Activated T-helper 2 cell treated with anti-CD3 and anti-CD28 coated beads, Interferon-gamma antibody, Interleukin-2, Interleukin-4, amounts not matched to agents 10 μg/mL and 5 μg/mL and 100 μg/mL, durations not matched to agents 14 hours and 24 hours and 36 hours (primary cell): ENCODE measurements at places on chromosomes 16 and 17.
A peak's percentile ranks its signal among the peaks of the same experiment; 100 is the strongest.

GRCh38 chr16:27902551-27902950 is 161.0 kb downstream of the GSG1L start:
- H3K36me3 ChIP-seq: no peaks in the 10 kb centered on the region
- H3K4me1 ChIP-seq: no peaks in the 10 kb centered on the region
- no peaks in the 10 kb centered on the region for H3K27me3 ChIP-seq
- no peak overlapping the region for H3K27ac ChIP-seq
- DNase-seq: no peak

DNA sequence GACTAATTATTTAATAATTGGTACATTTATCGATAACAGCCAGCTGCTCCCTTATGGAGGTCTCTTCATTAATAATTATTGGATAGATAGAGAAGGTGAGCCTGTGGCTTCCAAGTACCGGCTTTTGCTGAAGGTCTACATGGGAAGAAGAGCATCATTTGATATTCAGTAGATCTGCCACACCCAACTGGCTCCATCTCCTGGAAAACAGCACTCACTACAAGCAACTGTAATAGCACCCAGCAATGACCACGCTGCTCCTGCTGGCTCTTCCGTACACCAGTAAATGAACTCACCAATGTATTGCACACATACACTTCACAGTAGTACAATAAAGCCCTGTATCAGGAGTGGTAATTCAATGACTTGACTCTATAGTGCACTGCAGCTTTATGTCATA is 19.5 kb downstream of the MARVELD3 start:
- H3K4me3 ChIP-seq: no peak overlapping the region
- no peaks in the 10 kb centered on the region for H3K4me1 ChIP-seq
- H3K27me3 ChIP-seq: no peaks in the 10 kb centered on the region
- no peak overlapping the region for H3K27ac ChIP-seq
- no peak for DNase-seq

GRCh38 chr17:2924211-2924610 is 128.0 kb downstream of the RAP1GAP2 start:
- no peak for DNase-seq
- no peak overlapping the region for H3K4me3 ChIP-seq
- H3K4me1 ChIP-seq: no peaks in the 10 kb centered on the region
- H3K27ac ChIP-seq: no peak overlapping the region
- H3K27me3 ChIP-seq: no peaks in the 10 kb centered on the region

DNA sequence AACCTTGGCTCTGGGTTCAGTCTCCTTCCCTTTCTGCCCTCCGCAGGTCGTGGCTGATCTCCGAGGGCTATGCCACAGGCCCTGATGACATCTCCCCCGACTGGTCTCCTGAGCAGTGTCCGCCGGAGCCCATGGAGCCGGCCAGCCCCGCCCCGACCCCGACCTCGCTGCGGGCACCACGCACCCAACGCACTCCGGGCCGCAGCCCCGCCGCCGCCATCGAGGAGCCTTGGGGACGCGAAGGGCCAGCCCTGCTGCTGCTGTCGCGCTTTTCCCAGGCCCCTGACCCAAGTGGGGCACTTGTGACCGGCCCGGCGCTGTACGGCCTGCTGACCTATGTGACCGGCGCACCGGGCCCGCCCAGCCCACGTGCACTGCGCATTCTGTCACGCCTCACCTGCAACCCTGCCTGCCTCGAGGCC is 5.1 kb downstream of the ARMC5 start:
- H3K36me3 ChIP-seq: peaks cover 26% of the 10 kb centered on the region
- peaks cover 17% of the 10 kb centered on the region for H3K4me1 ChIP-seq
- H3K4me3 ChIP-seq: no peak overlapping the region
- no peaks in the 10 kb centered on the region for H3K27me3 ChIP-seq

DNA sequence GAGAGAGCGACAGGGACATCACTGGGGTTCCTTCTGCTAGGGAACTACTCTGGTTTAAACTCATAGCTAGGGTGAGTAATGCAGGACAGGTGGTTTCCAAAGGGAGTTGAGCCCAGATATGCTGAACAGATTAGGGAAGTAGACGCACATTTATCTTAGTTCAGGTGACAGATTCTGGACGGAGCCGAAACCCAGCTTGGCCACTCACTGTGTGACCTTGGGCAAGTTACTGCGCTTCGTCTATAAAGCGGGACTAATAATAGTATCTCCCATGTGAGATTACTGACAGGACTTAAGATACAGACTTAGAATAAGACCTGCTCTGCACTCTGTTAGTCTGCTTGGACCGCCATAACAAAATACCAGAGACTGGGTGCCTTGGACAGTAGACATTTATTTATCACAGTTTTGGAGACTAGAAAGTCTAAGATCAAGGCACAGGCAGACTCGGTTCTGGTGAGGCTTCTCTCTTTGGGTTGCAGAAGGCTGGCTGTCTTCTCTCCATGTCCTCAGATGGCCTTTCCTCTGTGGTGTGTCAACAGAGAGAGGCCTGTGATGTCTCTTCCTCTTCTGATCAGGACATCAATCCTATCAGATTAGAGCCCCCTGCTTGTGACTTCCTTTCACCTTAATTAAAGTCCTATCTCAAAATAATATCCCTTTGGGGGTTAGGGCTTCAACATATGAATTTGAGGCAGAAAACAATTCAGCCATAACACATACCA is 12.1 kb downstream of the SCNN1G start:
- H3K4me3 ChIP-seq: no peak overlapping the region
- DNase-seq: no peak
- H3K36me3 ChIP-seq: no peaks in the 10 kb centered on the region

DNA sequence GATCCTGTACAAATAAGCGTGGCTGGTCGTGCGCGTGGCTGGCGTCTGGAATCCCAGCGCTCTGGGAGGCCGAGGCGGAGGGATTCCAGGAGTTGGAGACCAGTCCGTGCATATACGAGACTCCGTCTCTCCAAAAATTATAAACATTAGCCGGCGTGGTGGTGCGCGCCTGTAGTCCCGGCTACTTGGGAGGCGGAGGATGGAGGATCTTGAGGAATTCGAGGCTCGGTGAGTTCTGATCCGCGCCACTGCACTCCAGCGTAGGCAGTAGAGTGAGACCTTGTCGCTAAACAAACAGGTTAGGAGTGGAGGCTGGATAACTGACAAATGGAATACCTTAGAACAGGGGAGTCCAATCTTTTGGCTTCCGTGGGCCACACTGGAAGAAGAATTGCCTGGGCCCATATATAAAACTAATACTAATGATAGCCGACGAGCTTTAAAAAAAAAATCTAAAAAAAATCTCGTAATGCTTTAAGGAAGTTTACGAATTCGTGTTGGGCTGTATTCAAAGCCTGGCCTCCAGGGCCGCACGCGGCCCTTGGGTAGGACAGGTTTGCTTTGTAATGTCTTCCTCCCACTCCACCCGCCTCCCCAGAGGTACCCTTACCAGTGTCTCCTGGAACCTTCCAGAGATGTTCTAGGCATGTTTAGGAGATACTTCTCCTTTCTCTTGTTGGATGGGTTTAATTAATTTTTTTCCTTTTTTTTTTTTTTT is 909 bp upstream of the RSL1D1 start:
- peaks cover 33% of the 10 kb centered on the region for H3K4me1 ChIP-seq
- H3K27me3 ChIP-seq: no peaks in the 10 kb centered on the region
- peaks cover 57% of the 10 kb centered on the region for H3K36me3 ChIP-seq
- DNase-seq: no peak

GRCh38 chr16:57020651-57021050 is 31.3 kb downstream of the NLRC5 start:
- H3K4me3 ChIP-seq: no peak overlapping the region
- H3K4me1 ChIP-seq: peaks cover 49% of the 10 kb centered on the region
- peaks cover 88% of the 10 kb centered on the region for H3K36me3 ChIP-seq
- no peak for DNase-seq
- peak overlapping the region; percentile 40 for H3K27ac ChIP-seq
- H3K27me3 ChIP-seq: no peaks in the 10 kb centered on the region

GRCh38 chr16:49454426-49455180 is 81.0 kb downstream of the C16orf78 start:
- H3K4me3 ChIP-seq: no peak overlapping the region
- no peaks in the 10 kb centered on the region for H3K36me3 ChIP-seq
- no peaks in the 10 kb centered on the region for H3K4me1 ChIP-seq
- no peak for DNase-seq
- no peak overlapping the region for H3K27ac ChIP-seq
- peaks cover 9% of the 10 kb centered on the region for H3K27me3 ChIP-seq

GRCh38 chr17:63436523-63437110 is 9.5 kb downstream of the CYB561 start:
- H3K4me3 ChIP-seq: no peak overlapping the region
- no peaks in the 10 kb centered on the region for H3K36me3 ChIP-seq
- H3K27ac ChIP-seq: no peak overlapping the region

- H3K4me1 ChIP-seq: peaks cover 29% of the 10 kb centered on the region
- H3K27me3 ChIP-seq: no peaks in the 10 kb centered on the region
- no peak overlapping the region for H3K4me3 ChIP-seq
- H3K36me3 ChIP-seq: peaks cover 4% of the 10 kb centered on the region
- DNase-seq: peak; percentile 58
These were observed 75.3 kb upstream of the AMZ2 start for GRCh38 chr17:68172461-68172954.

DNA sequence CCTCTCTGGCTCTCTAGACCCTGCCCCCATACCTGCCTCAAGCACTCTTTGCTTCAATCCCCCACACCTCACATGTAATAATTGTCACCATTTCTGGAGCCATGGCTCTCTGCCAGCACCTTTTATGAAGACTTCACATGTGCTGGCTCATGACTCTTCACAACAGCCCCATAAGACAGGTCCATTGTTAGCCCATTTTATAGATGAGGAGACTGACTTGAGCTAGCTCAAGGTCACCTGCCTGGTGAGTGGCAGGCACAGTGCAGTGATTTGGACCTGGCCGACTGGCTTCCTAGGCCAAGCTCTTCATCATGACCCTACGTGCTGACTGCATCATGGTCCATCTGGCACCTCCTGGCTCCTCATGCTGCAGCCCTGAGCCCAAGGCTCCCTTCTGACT is 25.0 kb downstream of the FAM20A start:
- H3K4me1 ChIP-seq: no peaks in the 10 kb centered on the region
- no peak overlapping the region for H3K27ac ChIP-seq
- H3K27me3 ChIP-seq: no peaks in the 10 kb centered on the region
- no peak for DNase-seq
- H3K36me3 ChIP-seq: no peaks in the 10 kb centered on the region
- no peak overlapping the region for H3K4me3 ChIP-seq
